ENCODE measurements at places on chromosomes 13 and 19.

DNA sequence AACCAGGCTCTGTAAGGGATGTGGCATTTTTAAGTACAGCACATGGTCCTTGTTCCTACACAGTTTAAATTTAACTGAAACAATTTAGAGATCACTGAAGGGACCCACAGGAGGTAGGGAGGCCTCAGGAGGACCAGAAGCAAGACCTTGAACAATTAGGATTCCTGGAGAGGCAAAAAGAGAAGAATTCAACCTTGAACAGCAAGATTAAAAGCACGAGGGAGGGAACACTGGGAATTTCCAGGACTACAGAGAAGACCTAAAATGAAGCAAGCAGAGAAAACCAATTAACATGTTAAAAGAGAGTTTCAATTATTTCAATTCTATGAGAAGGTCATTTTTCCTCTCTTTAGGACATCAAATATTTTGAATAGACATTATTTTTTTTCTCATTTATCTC is 160.3 kb downstream of the KCTD12 start:
- no peak for DNase-seq

DNA sequence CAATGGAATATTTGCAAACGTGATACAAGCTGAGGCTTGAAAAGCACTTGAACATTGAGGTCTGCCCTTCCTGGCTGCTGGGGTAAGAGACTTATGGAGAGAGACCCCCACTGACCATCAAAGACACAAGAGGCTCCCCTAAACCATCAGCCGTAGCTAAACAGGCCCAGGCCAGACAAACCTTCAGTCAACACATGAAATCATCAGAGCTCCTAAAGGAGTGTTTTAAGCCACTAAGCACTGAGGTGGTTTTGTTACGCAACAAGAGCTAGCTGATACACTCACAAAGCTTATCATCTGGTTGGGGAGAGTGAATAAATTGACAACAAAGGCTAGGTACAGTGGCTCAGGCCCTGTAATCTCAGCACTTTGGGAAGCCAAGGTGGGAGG is 110.4 kb downstream of the ZNF557 start:
- no peak for DNase-seq

DNA sequence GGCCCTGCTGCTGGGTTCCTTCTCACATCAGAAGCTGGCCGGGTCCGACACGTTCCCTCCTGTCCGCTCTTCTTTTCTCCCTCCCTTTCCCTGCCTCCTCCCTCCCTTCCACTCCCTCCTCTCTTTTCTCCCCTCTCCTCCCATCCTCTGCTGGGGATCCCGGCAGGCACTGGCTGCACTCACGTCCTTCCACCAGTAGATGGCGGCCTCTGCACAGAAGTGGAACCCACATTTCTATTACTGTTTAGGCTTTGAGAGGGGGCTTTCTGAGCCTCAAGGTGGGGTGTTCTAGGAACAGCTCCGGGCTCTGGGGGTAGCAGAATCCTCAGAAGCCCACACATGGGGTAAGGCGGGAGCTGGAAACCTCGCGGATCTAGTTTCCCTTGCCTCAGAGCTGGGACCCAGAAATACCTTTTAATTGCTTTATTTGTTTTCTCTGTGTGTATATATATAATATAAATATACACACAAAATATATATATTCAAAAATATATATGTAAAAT is 294.2 kb downstream of the ZNF536 start:
- DNase-seq: no peak

GRCh38 chr13:23469951-23470421 is 36.5 kb upstream of the SACS start:
- DNase-seq: peak; percentile 17

DNA sequence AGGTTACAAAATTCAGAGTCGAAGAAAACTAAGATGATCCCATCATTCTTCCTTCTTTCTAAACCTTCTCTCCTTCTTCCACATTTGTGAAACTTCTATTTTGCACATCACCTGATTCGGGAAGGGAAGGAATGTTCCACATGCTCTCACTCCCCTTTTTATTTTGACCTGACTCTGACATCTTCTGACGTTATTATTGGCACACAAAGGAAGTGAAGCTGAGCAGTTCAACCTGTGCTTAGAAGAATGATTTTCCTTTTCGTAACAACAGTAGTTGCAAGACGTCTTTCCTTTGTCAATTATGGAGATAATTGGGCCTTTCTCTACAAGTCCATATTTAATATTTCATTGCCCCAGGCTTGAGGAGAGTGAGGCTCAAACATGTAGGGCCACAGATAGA is 18.0 kb downstream of the FAM124A start:
- DNase-seq: no peak
